ENCODE measurements at places on chromosomes 1 and 21.
A peak's percentile ranks its signal among the peaks of the same experiment; 100 is the strongest.

DNA sequence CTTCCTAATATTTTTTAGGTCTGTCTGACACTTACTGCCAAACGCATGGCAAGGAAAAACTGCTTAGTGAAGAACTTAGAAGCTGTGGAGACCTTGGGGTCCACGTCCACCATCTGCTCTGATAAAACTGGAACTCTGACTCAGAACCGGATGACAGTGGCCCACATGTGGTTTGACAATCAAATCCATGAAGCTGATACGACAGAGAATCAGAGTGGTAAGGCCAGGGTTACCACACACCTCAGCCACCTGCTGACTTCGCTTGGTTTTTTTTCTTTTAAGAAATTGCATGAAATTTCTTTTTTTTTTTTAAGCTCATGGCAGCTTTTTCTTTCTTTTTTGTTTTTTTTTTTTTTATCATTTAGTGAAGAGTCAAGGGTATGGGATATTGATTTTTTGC, 17.2 kb downstream of the ATP1A1 start:
- DNase-seq: peak; percentile 73

DNA sequence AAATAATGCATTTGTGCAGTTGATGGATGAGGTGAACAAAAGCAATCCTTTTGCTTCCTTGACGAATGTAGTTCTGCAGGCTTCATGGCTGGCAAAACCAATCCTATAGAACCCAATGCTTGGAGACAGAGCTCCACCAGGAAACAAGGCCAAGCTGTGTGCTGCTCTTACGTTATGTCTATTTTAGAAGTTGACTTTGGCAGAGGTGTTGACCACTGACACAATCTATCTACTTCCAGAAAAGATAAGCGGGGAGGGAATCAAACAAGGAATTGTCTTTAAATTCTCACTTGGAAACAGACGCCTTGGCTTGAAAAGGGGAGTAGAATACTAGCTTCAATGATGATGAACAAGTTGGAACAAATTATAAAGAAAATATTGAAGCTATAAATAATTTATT, 211.2 kb downstream of the SETD4 start:
- no peak for DNase-seq

GRCh38 chr1:59278780-59279354, 18.0 kb upstream of the FGGY start:
- no peak for DNase-seq

GRCh38 chr1:244304156-244304555, 147.6 kb downstream of the ADSS2 start:
- no peak for DNase-seq

DNA sequence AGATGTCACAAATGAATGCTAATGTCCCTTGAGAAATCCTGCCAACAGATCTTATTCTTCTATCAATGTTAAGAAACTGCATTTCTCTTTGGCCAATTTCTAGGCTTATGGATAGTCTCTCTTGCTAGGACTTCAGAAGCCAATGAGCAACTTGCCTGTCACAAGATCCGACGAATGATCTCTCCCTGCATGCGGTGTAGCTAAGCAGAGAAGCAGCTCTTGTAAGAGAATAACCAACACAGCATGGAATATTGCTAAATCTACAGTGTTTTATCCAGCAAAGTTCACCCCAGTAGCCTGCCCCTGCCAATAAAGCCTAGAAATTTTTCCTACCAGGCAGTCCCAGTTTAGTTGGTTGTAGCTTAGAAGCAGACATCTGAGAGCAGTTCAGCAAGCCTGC, 2.1 kb upstream of the SLC44A5 start:
- no peak for DNase-seq

GRCh38 chr1:157838966-157839365, 2.6 kb downstream of the CD5L start:
- DNase-seq: no peak

GRCh38 chr1:110765640-110766335, 91.0 kb upstream of the KCNA3 start:
- DNase-seq: peak; percentile 64

DNA sequence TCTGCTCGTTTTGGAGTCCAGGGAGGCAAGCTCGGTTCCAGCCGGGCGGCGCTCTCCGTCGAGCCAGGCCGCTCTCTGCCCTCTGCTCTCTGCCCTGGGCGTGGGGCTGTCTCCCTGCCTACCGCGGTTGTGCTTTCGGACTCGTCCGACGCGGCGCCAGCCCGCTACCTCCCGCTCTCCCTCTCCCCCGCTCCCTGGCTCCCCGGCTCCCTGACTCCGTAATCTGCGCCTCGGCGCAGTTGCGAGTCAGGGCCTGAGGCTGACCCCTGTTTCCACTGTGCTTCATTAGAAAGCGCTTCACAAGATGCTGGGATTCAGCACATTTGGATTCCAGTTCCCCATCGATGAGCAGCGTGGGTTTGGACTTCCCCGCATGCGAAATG, 2.2 kb downstream of the SOX13 start:
- DNase-seq: no peak

DNA sequence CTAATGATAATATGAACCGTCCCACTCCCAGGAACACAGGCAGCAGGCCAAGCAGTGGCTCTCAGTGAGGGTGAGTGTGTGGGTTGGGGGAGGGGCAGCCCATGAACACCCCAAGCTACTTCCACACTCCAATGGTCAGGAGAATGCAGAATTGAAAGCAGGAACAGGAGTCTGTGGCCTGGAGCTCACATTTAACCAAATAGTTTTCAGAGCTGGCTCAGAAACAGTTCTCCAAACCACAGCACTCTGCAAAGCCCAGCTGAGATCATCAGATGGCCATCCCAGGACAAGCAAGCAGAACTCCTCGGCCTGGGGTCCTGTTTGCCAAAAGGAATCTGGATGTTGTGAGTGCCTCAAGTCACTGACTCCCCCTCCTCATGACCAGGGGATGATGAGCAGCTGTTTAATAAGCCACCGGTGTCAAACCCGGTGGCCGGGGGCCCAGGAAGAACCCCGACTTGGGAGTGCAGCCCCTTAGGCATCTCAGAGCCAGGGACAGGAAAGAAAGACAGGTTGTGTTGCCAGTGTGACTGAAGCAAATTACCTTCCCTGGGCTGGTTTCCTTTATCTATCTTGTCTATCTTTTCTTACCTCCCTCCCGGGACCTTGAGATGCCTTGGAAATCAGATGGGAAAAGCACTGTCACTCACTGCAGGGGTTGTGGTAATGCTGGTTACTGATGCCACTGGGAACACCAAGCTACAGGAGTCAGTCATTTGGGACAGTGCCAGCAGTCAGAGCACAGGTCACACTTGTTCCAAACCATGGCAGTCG, 20.4 kb downstream of the DEGS1 start:
- no peak for DNase-seq

GRCh38 chr1:222931023-222931422, 116.2 kb downstream of the DISP1 start:
- no peak for DNase-seq

DNA sequence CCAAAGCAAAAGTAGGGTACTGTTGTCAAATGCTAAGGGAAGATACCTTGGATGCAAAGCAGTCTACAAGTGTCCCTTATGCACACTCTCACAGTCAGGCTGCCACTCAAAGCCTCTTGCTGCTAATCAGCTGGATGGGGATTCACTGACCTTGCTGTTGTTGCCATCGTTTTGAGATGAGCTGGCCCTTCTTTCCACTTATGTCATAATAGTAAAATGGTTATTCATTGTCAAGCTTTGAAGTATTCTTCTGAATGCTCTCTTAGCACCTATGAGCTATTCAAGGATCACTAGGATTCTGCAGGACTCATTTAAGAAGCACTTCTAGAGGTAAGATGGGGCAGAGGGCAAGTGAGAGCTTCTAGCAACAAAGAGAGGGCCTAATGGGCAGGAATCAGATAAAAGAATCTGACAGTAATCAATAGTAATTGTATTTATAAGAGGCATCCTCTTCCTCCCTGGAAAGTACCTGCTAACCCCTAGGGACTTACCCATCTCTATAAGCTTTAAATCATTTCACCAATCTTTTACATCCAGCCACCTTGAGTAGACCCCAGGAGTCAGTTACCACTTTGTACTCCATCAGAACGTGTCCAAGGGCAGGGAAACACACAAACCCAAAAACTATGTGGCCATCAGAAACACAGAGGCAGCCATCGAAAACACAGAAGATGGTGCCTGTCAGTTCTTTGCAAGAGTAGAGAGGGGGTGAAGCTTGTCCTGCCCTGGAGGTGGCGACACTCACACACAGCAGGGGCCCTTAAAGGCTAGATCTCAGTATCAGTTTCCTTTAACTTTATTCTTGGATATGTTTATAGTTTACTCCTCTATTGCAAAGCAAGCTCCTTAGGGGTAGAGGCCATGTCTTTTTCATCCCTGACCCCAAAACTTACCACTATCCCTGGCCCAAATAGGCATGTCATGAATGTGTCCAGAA, 103.7 kb upstream of the NFIA start:
- peak; percentile 18 for DNase-seq

- DNase-seq: no peak
Observed at GRCh38 chr1:172084876-172085275, 243.6 kb downstream of the DNM3 start.

DNA sequence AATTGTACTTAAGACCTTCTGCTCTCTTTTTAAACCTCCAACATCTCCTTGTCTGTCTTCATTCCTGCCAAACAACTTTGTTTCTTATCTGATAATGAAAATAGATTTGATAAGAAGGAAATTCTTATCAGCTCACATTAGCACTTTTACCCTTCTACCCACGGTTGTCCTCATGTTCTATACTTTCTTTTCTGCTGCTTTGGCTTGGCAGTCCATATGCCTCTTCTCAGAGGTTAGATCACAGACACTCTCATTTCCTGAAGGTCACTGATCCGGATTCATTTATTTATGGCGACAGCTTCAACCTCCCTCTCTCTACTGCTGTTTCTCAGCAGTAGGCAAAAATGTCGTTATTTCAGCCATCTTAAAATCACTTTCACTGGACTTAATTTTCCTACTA, 2015.8 kb downstream of the NCAM2 start:
- DNase-seq: no peak

- DNase-seq: no peak
Observed at GRCh38 chr1:218823291-218823900, 350.3 kb upstream of the LYPLAL1 start.

GRCh38 chr1:156658945-156659574, 17.1 kb downstream of the BCAN start:
- DNase-seq: no peak

DNA sequence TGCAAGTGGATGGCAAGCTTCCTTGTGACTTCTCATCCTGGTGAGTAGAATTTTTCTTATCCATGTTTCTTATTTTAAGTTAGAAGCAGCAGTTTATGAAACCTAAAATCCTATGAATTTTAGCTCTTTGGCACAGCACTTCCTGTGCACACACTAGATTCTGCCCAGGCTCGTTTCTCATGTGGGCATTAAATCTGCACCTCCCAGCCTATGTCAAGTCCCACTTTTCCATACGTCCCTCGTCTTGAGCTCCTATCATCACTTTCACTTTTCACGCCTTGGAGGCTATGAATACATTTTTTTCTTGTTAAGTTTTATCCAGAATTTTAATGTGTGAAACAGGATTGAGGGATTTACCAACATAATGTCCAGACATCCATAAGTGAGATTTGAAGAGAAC, 142.1 kb downstream of the MRPS6 start:
- no peak for DNase-seq

- no peak for DNase-seq
Observed at GRCh38 chr1:10378081-10378841, 20.6 kb upstream of the PGD start.

DNA sequence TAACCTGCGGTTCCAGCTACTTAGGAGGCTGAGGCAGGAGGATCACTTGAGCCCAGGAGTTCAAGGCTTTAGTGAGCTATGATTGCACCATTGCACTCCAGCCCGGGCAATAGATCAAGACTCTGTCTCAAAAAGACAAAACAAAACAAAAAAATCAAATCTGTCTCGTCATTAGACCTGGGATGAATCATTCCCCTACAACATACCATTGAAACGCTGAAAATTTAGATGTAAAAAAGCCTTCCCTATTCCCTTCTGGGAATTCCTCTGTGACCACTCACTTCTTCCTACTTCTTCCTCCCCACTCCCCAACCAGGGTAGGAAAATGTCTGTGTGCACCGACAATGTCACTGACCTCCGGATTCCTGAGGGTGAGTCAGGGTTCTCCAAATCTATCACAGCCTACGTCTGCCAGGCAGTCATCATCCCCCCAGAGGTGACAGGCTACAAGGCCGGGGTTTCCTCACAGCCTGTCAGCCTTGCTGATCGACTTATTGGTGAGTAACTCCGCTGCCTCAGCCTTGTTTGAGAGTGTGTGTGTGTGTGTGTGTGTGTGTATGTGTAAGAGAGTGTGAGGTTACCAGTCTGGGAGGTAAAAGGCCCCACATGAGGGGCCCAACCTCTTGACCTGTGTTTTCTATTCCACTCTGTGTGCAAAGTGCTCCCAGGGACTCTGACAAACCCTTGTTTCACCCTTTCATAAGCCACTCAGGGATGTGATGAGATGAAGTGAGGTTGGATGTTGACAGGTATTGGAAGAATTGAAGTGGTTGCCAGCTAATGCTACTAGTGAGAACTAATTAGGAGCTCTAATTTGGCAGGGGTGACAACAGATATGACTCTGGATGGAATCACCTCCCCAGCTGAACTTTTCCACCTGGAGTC, 16.3 kb upstream of the SARS1 start:
- DNase-seq: peak; percentile 36

DNA sequence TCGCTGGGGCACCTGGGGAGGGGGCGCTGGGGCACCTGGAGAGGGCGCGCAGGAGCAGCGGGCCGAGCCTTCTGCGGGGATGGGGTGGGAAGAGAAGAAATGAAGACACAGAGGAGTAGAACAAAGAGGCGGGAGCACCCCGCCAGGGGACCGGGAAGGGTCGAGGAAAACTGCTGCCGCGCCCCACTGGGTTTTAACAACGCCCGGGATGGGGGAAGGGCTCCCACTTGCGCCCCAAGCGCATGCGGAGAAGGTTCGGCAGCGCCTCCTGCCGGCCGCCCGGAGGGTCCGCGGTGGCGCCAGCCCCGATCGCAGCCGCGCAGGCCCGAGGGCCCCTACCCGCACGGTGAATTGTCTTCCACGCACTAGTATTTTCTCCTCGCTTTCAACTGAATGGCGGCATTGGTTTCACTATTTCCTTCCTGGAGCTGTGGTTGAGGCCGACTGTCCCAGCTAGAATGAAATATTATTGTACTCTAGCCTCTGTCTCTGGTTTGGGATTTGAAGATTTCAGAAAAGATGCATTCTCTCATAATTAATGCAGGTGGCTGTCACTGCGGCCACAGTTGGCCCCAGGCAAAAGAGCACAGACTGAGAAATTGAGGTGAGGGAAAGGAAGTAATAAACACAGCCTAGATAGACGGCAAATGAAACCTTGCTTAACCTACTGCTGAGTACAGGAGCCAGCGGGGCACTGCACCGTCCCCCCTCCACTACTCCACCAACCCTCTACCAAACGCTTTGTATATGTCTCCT, 57.3 kb downstream of the MAB21L3 start:
- DNase-seq: peak; percentile 75

GRCh38 chr1:12230549-12231275, 882 bp downstream of the VPS13D start:
- DNase-seq: no peak

DNA sequence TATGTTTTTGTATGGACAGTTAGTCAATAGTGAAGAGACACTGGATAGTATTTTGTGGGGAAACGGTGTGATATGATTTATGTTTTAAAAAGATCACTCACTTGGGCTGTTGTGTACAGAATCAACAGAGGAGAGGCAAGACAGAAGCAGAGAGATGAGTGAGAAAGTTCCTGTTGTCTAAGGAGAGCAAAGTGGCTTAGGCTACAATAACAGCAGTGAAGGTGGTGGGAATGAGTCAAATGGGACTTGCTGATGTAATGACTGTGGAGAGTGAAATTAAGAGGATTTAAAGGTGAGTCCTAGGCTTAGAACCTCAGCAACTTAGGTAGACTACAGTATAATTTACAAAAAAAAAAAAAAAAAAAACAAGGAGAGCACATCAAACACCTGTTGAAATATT, 169.2 kb upstream of the HP1BP3 start:
- DNase-seq: peak; percentile 48

- no peak for DNase-seq
Observed at GRCh38 chr1:230356190-230356589, 69.9 kb downstream of the PGBD5 start.

Measured in activated CD4-positive, alpha-beta T cell treated with anti-CD3 and anti-CD28 coated beads, Interleukin-2, Interleukin-4, amounts not matched to agents 100 ng/mL and 50 ng/mL, durations not matched to agents 16 hours and 8 hours (primary cell).